Activated CD8-positive, alpha-beta memory T cell treated with anti-CD3 and anti-CD28 coated beads for 1 hour (primary cell): ENCODE measurements at places on chromosomes 5 and 9.

GRCh38 chr9:137205126-137206069, at the start of the genes NDOR1 and TMEM203:
NDOR1 (plus strand) TSS chr9:137205700; CDS start chr9:137205778, 78 bp downstream.
TMEM203 (minus strand) TSS chr9:137205648; CDS start chr9:137205414, 234 bp downstream.
- peak; percentile 82 for DNase-seq

DNA sequence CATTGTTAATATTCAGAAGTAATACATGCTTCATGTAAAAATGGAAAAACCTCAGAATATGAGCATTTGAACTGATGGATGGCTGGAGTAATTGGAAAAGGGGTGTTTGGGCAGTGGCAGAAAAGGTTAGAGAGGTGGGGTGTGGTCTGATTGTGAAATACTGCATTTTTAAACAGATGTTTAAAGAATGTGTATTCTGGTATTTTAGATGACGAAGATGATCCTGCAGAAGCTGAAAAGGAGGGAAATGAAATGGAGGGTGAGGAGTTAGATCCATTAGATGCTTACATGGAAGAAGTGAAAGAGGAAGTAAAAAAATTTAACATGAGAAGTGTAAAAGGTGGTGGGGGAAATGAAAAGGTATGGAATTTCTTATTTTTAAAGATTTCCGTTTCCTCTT, 18.8 kb downstream of the DDX46 start:
- no peak for DNase-seq

- DNase-seq, result no peak
Observed at GRCh38 chr5:80275347-80275746, 19.5 kb upstream of the SERINC5 start.

GRCh38 chr5:170278611-170279458, 18.7 kb downstream of the LCP2 start:
- DNase-seq, result peak; percentile 80
